ENCODE measurements at places on chromosomes 2 and 18.

- no peak for DNase-seq
These were observed 9.8 kb downstream of the NR4A2 start for GRCh38 chr2:156322686-156323231.

- peak; percentile 35 for DNase-seq
These were observed 44.1 kb downstream of the ATOH8 start for GRCh38 chr2:85797921-85798320.

GRCh38 chr18:77054288-77054605 lies 78.3 kb downstream of the MBP start:
- DNase-seq, result no peak

GRCh38 chr2:199382091-199382490 lies 75.6 kb downstream of the SATB2 start:
- DNase-seq, result peak; percentile 24

GRCh38 chr2:34664266-34664665 lies 1065.2 kb upstream of the FAM98A start:
- no peak for DNase-seq

DNA sequence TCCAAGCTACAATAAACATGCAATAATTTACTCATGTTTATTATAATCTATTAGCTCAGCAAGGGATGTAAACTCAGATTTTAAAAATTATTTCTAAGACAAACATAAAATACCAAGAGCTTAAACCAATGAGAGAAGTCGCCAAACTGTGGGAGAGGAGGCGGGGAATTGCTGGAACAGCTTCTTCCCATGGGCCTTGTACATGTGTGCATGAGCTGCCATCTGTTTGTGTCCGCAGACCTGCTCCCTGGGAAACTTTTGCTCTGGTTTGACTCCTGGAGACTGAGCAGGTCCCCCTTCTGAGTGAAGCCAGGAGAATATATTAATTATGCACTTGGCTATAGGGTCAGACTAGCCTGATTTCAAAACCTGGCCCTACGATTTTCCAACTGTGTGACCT lies 655.9 kb upstream of the SOX11 start:
- DNase-seq, result no peak

GRCh38 chr2:193476171-193476800 lies 1281.6 kb upstream of the TMEFF2 start:
- DNase-seq, result no peak

- no peak for DNase-seq
These were observed 38.4 kb downstream of the LBH start for GRCh38 chr2:30269771-30270145.

- no peak for DNase-seq
These were observed 283.6 kb downstream of the DYSF start for GRCh38 chr2:71736986-71737385.

GRCh38 chr2:26269571-26270158 lies 24.9 kb downstream of the HADHB start:
- DNase-seq, result no peak

GRCh38 chr18:55779691-55780585 lies 191.9 kb upstream of the TCF4 start:
- DNase-seq, result no peak

GRCh38 chr2:12589802-12590320 lies 126.9 kb upstream of the TRIB2 start:
- no peak for DNase-seq

GRCh38 chr2:148552675-148553331 lies 91.7 kb upstream of the EPC2 start:
- no peak for DNase-seq

DNA sequence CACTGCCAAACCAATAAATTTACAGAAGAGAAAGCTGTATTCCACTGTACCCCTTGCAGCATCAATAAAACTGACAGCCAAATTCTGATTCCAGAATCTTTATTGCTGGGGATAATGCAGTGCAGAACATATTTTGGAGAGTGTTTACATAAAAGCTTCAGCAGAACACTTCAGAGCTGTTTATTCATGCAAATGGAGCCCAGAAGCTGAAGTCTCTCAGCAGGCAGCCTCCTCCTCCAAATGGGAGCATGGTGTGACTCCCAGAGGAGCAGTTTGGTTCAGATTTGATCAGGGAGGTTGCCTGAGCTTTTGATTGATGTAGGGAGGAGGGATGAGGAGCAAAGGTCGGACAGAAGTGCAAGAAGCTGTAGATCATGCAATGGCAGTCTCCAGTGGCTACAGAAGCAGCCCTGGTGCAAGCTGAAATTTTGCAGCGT lies 22.4 kb downstream of the LHCGR start:
- DNase-seq, result no peak

- peak; percentile 67 for DNase-seq
These were observed 81.3 kb upstream of the TMEM178A start for GRCh38 chr2:39584283-39584965.

DNA sequence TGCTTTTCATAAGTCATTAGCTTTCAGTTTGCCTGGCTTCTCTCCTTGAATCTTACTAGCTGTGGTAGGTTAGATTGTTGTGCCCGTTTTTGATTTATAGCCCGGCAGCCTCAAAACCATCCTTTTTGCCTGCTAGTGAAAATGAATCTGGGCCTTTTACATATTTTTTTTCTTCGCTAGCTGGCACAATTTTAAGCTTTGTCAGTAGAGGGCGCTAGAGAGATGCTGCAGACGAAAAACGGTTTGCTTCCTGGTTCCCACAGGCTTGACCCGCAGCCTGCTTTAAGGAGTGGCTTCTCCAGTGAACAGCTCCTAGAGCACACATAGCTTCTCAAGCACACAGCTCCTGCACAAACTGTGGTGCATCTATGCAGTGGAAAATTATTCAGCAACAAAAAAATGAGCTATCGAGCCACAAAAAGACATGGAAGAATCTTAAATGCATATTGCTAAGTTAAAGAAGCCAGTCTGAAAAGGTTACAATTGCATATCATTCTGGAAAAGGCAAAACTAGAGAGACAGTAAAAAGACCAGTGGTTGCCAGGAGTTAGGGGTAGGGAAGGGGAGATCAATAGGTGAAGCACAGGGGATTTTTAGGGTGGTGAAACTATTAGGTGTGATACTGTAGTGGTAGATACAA lies 47.9 kb downstream of the E2F6 start:
- no peak for DNase-seq

DNA sequence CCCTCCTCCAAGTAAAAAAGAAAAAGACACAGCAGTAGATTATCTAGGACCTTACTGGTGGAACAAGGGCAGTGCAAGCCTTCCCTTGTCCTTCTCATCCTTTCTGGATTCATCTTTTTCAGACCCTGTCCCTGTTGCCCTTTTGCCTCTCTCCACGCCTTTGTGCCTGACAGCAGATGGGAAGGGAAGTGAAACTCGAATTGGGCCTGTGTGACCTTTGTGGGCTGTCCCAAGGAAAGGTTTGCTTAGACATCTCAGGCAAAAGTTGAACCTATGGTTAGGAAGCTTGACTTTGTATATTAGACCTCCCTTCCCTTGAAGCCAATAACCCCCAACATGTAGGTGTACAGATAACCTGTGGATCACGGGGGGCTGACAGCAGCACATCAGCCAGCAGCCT lies 185.3 kb downstream of the PRKCE start:
- no peak for DNase-seq

- DNase-seq, result no peak
These were observed 6.0 kb downstream of the GAREM2 start for GRCh38 chr2:26178746-26179436.

DNA sequence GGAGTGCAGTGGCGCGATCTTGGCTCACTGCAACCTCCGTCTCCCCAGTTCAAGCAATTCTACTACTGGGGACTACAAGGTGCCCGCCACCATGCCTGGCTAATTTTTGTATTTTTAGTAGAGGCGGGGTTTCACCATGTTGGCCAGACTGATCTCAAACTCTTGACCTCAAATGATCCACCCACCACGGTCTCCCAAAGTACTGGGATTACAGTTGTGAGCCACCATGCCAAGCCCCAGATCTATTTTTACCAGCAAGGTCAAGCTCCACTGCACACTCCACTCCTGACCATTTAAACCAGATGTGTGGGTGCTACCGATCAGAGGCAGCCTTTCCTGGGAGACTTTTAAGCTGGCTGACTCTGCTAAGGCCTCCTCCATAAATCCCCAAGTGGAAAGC lies 67.5 kb upstream of the CD226 start:
- no peak for DNase-seq

DNA sequence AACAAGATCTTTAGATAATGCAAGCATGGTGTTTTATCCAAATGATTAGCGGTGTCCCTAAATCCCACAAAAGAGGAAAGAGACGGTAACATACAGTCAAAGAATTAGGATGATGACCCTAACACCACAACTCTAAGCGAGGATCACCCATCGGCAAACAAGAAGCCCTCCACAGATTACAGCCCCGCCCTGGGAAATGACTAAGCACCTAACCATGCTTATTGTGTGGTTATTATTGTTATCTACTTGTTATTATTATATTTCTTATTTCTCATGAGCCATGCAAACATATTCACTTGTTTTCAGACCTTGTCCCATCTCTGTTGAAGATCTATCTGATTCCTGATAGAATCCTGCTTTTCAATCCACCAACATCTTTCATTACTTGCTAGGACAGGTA lies 651.3 kb downstream of the NYAP2 start:
- DNase-seq, result no peak
